ENCODE measurements at places on chromosomes 16 and 17.

DNA sequence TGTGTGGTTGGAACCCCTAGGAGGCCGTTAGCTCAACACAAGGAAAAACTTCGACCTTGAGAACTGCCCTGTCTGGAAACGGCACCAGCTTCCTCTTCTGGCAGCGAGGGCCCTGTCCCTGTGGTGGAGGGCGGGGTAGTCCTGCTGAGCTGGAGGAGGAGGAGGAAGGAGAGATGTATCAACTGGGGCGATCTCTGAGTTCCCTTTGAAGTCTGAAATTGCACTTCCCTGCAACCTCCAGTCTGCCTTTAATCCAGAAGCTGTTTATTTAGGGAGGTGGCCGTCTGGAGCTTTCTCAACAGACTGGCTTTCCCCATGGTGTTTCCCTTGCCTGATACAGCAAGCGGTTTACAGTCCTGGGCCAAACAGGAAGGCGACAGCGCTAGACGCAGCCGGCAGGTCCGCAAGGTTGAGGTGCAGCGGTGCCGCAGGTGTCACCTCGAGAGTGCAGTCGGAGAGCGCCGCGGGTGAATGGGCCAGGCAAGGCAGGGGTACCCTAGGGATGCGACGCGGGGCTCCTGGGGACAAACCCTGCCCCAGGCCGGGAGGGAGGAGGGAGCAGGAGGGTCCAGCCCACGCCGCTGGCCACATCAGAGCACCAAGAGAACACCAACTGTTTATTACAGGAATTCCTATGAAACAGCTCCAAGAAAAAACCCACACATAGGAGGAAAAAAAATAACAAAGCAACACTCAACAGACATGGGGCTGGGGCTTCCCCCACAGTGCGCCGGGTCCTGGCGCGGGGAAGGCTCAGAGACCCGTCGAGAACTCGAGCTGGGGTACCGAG lies 11.4 kb upstream of the MRPS23 start:
- peak; percentile 77 for DNase-seq

- no peak for DNase-seq
Measured at GRCh38 chr17:2064147-2064489, 9.2 kb downstream of the HIC1 start.

DNA sequence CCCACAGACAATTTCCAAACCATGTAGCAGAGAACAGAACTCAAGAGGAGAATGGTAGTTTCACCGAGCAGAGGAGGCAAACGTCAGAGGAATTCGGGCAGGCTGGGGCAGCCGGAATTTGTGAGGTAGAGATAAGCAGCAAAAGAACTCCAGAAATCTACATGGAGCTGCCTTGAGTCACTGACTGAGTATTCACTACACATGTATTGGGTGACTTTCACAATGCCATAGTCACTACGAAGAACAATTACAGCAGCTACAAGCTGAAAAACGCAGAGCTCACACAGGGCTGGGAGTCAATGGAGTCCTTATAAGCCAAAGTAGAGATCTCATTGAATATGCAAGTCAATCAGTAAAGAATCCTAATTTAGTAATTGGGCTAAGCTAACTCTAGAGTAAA lies 13.4 kb downstream of the CMC2 start:
- DNase-seq = peak; percentile 56

DNA sequence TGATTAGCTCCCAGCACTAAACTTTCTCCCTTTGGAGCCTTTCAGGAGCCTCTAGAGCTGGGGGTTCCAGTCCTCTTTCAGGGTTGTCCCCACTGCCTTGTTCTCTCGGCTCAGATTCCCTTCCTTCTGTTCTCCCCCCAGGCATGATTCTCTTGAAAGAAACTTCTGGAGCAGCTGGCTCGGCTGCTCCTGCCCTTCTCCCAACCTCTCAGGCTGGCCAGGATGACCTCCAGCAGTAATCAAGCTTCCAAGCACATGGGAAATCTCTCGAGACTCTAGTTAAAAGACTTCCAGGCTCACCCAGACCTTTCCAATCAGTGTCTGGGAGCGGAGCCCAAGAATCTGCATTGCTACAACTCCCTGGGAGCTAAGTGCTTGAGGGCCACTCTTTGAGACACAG lies 3.6 kb downstream of the SDK2 start:
- no peak for DNase-seq

DNA sequence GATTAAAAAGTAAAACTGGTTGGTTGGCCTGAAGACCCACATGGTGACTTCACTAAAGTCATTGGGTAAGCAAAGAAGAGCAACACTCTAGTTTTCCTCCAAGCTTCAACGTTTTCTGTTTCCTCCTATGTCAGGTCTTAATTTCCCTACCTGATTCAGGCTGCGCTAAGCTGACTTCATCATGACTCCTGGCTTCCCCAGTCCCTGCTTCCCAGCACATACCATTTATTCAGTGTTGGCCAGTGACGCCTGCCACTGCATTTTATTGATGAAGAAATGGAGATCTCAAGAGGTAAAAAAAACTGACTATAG lies 645.3 kb downstream of the WWOX start:
- DNase-seq = no peak

GRCh38 chr16:28211758-28212531 lies at the start of gene XPO6:
Gene XPO6, minus strand, starts transcription at chr16:28211965. Its CDS starts 597 bp downstream, at chr16:28211368.
- peak; percentile 95 for DNase-seq

GRCh38 chr16:82699260-82699659 lies 72.5 kb downstream of the CDH13 start:
- DNase-seq = no peak

DNA sequence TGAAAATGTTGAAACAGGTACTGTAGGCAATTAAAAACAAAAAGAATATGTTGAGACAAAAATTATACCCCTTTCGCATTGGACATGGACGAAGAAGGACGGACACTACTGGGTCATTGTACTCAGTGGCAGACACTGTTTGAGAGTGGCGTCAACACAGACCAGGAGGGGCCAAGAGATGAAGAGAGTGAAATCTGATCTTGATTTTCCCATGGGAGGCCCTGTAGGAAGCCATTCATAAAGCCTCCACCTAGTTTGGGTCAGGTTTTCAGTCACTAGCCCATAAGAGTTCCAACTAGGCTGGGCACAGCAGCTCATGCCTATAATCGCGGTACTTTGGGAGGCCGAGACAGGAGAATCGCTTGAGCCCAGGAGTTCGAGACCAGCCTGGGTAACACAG lies 23.6 kb upstream of the SMURF2 start:
- no peak for DNase-seq

GRCh38 chr17:43880420-43880991 lies 26.8 kb downstream of the MPP2 start:
- peak; percentile 60 for DNase-seq

GRCh38 chr16:85253084-85253941 lies 141.0 kb upstream of the CIBAR2 start:
- peak; percentile 30 for DNase-seq

- DNase-seq = no peak
Measured at GRCh38 chr17:8924595-8924994, 40.9 kb downstream of the PIK3R5 start.

- DNase-seq = peak; percentile 87
Measured at GRCh38 chr17:29566473-29567303, at the start of gene ABHD15. Gene ABHD15, minus strand, starts transcription at chr17:29567037. Its CDS starts 71 bp downstream, at chr17:29566966.

- DNase-seq = no peak
Measured at GRCh38 chr16:19881783-19882182, 2.9 kb downstream of the GPRC5B start.

Data from kidney tubule cell (primary cell).